ENCODE measurements at places on chromosomes 12 and 14.

DNA sequence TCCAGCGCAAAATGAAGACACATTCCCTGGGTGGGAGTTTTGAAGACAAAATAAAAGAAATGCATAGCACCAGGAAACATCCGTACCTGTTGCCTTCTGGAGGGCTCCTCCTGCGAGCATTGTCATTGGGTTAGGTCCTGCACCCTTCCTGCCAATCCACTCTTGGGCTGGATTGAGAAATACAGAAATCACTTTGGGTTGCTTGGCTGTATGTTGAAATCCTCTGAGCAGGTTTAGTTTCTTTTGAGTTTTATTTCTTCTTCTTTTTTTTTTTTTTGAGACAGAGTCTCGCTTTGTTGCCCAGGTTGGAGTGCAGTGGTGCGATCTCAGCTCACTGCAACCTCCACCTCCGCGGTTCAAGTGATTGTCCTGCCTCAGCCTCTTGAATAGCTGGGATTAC is 67.6 kb downstream of the ARF6 start:
- DNase-seq = no peak

- no peak for DNase-seq
Observed at GRCh38 chr14:85987292-85987691, 457.3 kb downstream of the FLRT2 start.

- DNase-seq = peak; percentile 74
Observed at GRCh38 chr12:26278666-26279065, 83.3 kb downstream of the SSPN start.

DNA sequence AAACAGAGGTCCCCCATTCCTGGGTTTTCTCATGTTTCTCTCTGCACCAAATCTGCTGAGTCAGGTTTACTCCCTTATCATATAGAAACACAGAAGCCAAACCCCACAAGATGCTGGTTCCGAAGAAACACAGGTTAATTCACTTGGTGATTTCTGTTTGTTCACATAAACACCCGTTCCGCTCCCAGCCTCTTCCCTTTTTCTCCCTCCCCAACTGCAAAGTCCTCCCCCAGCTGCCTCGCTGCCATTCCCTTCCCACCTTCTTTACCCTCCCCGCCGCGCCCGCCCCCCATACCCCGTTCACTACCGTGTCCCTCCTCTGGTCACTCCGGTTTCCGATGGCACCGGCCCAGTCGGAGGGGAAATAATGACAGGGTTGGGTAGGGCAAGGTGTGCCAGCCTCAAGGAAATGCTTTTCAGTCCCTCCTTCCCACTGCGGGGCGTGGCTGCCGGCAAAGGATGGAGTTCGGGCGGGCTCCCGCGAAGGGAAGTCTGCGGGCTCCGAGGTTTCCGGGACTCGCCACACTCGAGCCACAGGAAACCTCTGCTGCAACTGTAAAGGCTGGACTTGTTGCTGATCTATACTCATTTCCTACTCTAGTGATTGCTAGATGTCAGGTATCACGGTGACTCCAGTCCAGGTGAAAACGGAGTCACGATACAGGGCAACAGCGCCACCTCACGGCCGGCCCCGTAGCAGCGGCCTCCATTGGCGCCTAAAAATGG is at the start of gene STYK1:
Gene STYK1, minus strand, starts transcription at position 394 of the 726 bp plus-strand sequence. CDS start 39,434 bp downstream, outside the sequence.
- DNase-seq = no peak

GRCh38 chr12:56661979-56662638 is 16.3 kb upstream of the ATP5F1B start:
- no peak for DNase-seq

DNA sequence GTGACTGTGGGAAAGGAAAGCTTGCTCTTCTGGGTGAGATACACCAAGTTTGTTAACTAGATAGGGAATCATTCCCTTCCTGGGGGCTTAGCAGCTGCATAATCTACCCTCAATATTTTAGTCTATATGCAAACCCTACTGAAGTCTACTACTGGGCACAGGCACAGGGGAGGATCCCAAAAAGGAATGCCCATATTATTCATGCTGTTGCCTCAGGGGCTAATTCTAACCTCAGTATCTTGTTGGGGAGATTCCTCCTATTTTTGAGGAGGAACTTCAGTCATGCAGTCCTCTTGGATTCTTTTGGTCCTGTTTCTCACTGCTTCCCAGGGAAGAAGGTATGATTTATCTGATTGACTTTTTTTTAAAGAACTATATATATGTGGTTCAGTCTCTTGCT is 58.9 kb upstream of the ANKS1B start:
- DNase-seq = no peak

DNA sequence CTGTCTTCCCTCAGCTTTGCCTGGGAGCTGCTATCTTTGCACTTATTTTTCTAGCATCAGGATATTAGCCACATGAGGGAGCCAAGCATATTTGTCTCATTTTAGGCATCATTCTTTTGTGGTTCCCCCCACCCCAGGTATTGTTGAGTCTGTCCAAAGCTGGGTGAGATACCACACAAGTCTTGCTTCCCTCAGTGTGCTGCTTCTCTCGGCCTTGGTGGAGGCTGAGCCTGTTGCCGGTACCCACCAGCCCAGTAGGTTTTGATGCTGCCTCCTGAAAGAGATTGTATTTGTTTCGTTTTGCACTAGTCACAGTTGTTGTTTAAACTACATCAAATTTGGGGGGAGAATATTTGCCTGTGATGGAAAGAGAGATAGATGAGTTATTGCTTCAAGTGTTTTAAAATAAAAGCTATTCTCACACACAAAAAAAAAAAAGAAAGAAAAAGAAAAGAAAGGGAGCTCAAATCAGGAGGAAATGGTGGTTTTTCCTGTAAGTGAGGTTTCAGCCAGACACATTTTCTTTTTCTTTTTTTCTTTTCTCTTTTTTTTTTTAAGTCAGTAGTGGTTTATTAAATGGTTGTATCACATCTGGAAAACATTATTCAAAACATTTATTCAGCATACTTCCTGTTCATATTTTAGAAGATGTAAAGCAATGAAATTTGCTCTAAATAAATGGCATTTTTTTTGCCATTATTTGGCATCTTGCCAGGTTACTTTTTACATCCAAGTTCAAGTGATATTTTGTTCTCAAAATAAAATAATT is 58.5 kb downstream of the SLC4A8 start:
- no peak for DNase-seq

- DNase-seq = no peak
Observed at GRCh38 chr12:68356060-68356695, 24.0 kb upstream of the MDM1 start.

GRCh38 chr14:67457782-67458181 is 30.7 kb downstream of the TMEM229B start:
- DNase-seq = peak; percentile 88

GRCh38 chr12:91356405-91356804 is 173.8 kb upstream of the DCN start:
- DNase-seq = no peak

GRCh38 chr12:100895192-100895591 is 100.6 kb downstream of the ANO4 start:
- DNase-seq = no peak

- no peak for DNase-seq
Observed at GRCh38 chr12:6818222-6818621, 3.4 kb upstream of the GPR162 start.

DNA sequence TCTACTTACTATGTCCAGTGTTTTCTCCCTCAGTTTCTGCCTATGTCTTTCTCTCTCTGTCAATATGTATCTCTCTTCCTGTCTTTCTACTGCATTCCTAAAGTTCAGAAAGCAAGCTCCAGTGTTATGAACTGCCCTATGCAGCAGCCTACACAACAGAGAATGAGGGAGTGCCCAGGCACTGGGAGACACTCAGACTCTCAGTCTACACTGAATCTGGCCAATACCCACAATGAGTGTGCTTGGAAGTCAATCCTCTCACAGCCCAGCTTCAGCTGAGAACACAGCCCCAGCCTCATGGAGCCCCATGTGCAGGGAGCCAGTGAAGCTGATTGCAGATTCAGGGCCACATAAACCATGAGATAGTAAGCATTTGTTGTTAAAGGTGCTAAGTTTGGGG is 128.7 kb downstream of the ALG10 start:
- no peak for DNase-seq

GRCh38 chr12:123271001-123271668 is 521 bp downstream of the CDK2AP1 start:
- DNase-seq = peak; percentile 61

DNA sequence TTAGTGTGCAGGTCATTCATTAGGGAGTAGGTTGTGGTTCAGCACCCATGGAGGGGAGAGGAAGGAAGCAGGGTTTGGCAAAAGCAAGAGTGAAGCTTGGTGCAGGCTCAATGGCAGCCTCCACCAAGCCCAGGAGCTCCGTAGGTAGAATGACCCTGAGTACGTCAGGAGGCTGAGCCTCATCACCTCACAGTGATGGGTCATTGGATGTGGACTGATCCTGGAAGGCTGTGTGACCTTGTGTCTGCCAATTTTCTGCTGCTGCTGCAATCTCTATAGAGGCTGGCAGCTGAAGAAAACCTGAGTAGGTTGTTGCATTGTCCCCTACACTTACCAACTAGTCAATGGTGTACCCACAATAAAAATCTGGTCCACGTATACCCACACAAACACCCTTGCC is 173.1 kb downstream of the ASCL1 start:
- no peak for DNase-seq

DNA sequence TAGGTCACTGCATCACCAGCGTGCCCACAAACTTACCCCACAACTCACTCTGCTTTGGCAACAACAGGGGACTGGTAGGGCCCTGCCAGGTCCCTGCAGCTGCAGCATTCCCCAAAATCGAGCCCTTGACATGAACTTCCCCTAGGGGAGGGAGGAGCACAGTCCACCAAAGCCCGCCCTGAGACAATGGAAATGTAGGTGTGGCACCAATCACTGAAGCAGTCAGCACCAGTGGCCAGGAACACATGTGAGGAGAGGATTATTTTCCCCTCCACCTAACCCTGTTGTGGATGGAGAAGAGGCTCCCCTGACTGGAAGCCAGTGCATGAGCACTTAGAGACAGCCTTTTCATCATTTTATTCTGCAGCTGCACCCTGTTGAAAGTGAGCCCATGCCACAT is 573.8 kb downstream of the SOX5 start:
- no peak for DNase-seq

GRCh38 chr12:80617733-80618132 is 89.7 kb upstream of the MYF6 start:
- DNase-seq = no peak

GRCh38 chr12:27772328-27773049 is 7.5 kb upstream of the KLHL42 start:
- DNase-seq = no peak

DNA sequence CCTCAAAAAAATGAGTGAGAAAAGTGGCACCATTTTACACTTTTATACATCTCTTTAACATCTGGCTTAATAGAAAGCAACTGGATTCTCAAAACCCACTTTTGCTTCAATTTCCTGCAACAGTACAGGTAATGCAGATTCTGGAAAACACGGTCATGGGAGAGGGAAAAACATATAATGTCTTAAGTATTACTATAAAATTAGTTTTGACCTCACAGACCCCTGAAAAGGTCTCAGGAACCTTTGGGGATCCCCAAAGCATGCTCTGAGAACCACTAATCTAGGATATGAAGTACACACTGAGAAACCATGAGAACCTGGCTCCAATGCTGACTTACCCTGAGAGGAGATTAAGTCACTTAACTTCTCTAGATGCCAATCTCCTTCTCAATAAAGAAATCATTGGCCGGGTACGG is 64.7 kb downstream of the PPP2R5E start:
- no peak for DNase-seq

GRCh38 chr12:128981971-128982533 is 128.8 kb downstream of the GLT1D1 start:
- DNase-seq = no peak

DNA sequence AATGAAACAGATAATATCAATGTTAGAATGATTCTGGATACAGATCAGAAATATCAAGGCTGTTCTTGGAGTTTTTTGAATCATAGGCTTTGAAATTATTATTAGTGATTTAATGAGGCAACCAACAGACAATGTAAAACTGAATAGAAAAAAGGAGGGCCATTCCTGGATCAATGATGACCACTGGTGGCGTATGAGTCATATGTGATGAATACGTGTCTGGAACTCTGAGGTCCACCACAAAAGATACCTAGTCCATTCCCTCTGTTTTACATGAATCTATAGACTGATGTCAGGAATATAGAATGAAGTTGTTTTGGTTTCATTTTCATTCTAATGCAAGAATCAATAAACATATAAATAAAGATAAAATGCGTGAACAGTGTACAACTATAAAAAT is 78.3 kb upstream of the RTL1 start:
- no peak for DNase-seq

DNA sequence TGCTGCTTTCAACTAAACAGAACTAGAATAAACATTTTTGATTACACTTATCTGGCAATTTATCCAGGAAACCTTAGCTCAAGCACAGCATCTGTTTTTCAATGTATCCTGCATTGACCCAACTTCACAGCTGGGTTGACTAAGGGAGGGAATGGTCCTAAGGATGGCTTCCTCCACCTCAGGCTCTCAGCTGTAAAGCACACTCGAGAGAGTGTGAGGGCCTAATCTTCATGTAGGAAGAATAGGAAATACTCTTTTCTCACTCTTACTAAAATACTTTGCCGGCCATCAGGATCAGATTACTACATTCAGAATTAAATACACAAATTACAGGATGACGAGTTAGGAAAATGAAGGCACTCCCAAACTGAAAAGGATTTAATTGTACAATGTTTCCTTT is 7.2 kb downstream of the SETD3 start:
- no peak for DNase-seq

DNA sequence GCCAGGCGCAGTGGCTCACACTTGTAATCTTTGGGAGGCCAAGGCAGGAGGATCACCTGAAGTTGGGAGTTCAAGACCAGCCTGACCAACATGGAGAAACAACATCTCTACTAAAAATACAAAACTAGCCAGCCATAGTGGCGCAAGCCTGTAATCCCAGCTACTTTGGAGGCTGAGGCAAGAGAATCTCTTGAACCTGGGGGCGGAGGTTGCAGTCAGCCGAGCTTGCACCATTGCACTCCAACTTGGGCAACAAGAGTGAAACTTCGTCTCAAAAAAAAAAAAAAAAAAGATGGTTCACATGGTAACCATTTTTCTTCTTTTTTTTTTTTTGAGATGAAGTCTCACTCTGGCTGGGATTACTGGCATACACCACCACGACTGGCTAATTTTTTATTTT is 35.3 kb downstream of the SLC2A14 start:
- no peak for DNase-seq

- DNase-seq = no peak
Observed at GRCh38 chr12:88784166-88784565, 203.9 kb upstream of the KITLG start.

DNA sequence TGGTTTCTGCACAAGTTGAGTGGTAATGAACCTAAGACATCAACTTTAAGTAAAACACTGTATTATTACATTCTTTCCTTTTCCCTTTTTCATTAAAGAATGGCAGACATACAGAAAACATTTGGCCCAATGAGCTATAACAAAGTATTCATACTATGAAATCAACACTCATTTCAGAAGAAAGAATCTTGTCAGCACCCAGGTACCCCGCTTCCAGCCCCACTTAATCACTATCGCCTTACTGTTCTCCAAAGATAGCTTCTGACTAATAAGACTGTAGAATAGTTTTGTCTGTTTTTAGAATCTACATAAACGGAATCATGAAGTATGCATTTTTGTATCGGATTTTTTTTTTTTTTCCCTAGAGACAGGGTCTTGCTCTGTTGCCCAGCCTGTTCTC is 9.5 kb downstream of the CNTN1 start:
- no peak for DNase-seq

- no peak for DNase-seq
Observed at GRCh38 chr12:70540996-70541395, 96.2 kb downstream of the PTPRB start.

Data from G401 (cell line).